ENCODE measurements at places on chromosomes 3 and 15. TPM values are rescaled to one million over a fixed set of nuclear protein-coding genes. Genes with fewer than 3 reads are reported as not detected.

SPTBN5 gene
- not detected for total RNA-seq

- no peak for DNase-seq
Observed at GRCh38 chr15:92028389-92028724, 174.8 kb downstream of the SLCO3A1 start.

NEO1 gene
- total RNA-seq: 47.7 TPM

PLS1 gene
- total RNA-seq: 9.5 TPM

SCN11A gene
- total RNA-seq: not detected

NOX5 gene
- not detected for total RNA-seq

Data from H4 (cell line).